ENCODE measurements at places on chromosomes 16 and 17.

GRCh38 chr17:65409381-65409780, 152.1 kb downstream of the AXIN2 start:
- no peak for DNase-seq

DNA sequence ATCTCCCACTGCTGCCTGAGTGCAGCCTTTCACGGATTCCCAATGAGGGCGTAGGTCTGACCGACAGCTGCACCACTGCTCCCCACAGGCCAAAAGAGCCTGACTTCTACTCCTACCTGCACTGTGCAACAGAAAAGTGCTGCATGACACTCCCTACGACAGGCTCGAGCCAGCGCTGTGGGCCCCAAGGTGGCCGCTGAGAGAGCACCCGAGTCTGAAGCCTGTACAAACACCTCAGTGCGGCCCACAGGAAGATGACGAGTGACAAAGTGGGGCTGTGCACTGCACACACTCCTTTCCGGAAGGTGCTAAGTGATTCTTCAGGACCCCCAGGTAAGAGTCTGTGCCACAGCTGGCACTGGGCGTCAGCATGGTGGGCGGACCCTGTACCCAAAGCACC, 41.2 kb downstream of the FANCA start:
- no peak for DNase-seq

- no peak for DNase-seq
Measured at GRCh38 chr17:68273722-68274121, 17.2 kb downstream of the SLC16A6 start.

GRCh38 chr16:52141871-52142270, 405.1 kb downstream of the TOX3 start:
- no peak for DNase-seq

DNA sequence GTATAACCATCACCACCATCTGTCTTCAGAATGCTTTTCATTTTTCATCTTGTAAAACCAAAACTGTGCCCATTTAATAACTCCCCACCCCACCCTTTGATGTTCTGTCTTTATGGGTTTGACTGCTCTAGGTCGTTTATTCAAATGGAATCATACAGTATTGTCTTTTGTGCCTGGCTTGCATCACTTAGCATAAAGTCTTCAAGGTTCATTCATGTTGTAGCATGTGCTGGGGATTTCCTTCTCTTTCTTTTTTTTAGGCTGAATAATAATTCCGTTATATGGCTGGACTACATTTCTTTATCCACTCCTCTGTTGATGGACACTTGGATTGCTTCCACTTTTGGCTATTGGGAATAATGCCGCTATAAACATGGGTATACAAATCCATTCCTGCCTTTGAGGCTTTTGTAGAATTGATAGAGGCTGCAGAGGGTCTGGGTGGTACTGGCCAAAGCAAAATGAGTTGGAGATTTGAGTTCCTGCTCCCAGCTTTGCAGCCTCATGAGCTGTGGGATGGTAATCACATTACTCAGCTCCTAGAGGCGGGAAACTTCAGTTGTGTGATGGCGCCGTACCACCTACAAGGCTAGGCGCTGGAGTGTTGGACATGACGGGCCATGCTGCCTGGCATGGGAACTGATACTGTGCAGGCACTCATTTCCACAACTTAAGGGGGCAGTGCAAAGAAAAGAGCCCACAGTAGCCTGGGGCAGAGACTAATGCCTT, 64.8 kb downstream of the CLEC16A start:
- no peak for DNase-seq

DNA sequence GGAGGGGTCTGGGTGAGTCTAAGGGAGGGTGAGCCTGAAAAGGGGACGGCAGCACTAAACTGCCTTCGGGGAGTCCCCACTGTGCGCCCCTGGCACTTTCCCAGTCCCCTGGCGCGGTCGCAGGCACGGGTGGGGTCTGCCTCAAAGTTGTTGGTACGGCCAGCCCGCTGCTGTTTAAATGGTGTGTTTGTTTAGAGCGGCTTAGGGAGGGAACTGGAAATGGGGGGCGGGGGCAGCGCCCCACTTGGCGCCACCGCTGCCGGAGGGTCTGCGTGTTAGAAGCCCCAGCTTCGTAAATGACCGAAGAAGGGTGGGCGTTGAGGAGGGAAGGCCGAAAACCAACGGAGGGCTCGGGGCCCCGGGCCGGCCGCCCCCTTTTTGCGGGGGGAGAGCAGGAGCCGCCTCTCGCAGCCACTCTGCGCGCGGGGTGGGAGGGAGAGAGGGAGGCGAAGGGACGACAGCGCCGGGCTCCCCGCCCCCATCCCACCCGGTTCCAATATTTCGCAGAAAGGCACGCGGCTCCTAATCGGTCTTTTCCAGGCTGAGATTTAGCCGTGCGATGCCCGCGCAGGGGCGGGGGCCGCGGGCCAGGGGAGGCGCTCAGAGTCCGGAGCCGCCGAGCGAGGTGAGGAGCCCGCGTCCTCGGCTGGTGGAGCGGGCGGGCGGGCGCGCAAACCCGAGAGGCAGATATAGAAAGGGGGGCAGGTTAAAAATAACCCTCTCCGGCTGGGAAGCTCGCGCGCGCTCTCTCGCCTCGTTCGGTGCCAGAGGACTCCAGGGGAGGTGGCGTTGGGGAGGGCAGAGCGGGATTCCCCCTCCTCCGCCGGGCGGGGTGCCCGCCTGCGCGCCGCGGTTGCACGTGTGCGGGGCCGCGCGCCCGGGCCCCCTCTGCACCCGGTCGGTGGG, 54.9 kb downstream of the SREBF1 start:
- DNase-seq = no peak

DNA sequence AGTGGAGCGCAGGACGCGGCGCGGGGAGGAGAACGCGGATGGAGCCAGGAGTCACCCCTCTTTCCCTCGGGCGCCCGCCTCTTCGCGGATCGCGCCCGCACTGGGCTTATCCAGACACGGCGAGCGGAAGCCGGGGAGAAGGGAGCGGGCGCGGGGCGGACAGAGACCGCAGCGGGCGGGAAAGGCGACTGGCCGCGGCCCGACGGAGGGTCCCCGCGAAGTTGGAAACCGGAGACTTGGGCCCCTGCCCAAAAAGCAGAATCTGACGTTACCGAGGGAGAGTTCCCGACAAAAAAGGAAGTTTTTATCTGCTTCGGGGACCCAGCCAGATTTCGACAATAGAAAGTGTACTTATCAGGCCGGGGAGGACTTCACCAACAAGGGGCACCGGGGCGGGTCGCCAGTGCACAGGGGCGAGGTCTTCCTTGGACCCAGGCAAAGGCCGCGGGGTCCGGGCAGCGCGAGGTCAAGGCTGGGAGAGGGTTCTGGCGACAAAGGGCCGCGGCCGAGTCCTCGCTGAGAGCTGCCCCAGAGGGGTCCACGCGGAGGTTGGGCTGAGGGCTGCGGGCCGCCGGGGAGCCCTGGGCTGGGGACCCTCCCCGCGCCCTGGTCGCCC, 519 bp downstream of the ST6GALNAC2 start:
- no peak for DNase-seq

GRCh38 chr16:75217389-75217851, 1.4 kb upstream of the CTRB1 start:
- no peak for DNase-seq

DNA sequence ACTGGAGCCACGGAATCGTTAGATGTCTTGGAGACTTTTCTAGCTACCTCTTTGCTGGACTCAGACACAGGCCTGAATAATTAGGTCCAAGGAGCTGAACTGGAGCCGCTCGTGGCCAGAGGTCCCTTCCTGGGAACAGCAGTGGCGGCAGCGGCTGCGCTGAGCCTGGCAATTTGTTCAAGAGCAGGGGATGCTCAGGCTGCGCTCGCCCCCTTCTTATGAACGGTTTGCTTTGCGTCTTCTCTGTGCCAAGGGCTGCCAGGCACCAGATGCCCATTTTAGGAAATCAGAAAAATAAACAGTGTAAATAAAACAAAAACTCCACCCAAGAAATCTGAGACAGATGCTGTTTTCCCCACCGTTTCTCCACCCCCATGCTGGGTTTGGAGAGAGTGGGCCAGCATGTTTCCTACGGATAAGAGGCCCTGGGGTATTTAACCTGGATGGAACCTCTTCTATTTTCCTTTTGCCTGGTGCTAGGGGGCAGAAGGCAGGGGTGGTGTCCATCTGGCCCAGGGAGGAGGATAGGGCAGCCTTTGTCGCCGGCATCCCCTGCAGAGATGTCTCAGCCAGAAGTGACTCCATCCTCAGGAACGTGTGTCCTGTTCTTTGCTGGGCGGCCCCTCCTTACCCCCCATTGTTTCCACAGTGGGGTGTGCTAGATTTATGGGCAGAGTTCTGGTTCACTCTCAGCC, 163.4 kb downstream of the SEC14L1 start:
- no peak for DNase-seq

- peak; percentile 26 for DNase-seq
Measured at GRCh38 chr17:49880291-49881053, 32.6 kb upstream of the TAC4 start.

- DNase-seq = no peak
Measured at GRCh38 chr17:79612468-79613194, 1.8 kb upstream of the RBFOX3 start.

- no peak for DNase-seq
Measured at GRCh38 chr17:81578038-81578441, 25.9 kb upstream of the FAAP100 start.

- no peak for DNase-seq
Measured at GRCh38 chr17:69170377-69170776, 28.7 kb upstream of the ABCA6 start.

DNA sequence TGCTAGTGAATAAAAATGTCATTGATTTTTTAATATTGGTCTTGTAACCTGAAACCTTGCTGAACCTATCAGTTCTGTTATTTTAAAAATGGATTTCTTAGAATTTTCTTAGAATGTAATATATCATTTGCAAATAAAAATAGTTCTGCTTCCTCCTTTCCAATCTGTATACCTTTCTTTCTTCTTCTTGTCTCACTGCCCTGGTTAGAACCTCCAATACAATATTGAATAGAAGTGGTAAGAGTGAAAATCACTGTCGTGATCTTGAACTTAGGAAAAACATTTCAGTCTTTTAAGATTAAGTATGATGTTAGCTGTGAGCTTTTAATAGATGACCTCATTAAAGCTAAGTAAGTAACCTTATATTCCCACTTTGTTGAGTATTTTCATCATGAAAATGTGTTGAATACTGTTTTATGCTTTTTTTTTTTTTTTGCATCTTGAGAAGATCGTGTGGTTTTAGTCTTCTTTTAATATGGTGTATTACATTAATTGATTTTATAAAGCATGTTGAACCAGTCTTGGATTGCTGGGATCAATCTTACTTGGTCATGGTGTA, 104.8 kb upstream of the NACA2 start:
- no peak for DNase-seq

DNA sequence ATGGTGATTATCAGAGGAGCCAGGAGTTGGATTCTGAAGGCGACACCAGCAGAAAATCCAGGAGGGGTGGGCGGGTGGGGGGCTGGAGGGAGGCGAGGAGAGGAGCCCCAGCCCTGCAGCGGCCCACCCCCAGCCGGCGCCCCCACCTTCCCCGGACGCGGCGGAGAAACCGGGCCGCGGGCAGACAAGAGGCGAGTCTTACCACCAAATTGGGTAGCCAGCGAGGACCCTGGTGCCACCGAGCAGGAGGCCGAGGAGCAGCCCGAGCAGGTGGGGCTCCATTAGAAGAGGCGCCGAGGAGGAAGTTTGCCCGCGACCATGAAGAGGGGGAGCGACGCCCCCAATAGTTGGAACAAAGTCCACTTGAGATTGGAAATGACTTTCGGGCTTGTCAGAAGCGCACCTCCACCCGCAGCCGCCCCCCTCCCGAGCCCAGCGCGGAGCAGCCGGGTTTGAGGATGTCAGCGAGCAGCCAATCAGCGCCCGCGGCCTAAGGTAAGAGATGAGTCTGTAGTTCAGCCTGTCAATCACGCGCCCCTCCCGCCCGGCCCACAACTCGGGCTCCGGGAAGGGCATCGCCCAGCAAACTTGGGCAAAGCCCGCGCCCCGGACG, at the start of gene WNT3:
Gene WNT3 (minus strand): TSS at position 377 of the 613 bp plus-strand sequence. CDS start 95 bp downstream, at position 282.
- DNase-seq = peak; percentile 23

- DNase-seq = no peak
Measured at GRCh38 chr17:1331708-1332107, 52.2 kb downstream of the TRARG1 start.

DNA sequence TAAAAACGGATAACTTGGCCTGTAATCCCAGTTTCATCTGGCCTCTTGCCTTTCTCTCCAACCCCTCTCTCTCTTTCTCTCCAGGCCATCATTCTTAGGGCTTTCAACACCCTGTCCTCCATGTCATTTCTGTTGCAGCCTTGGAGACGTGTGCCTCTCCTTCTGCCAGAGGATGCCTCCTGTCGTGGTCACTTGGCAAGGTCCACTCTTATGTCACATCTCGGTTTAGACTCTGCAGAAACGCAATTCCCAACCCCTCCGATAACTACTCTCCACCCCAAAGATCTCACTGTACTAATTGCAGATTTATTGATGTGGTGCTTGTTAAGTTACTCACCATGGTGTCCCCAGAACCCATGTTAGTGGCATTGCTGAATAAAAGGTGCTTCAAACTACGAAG, 787.3 kb upstream of the RBFOX1 start:
- no peak for DNase-seq

- DNase-seq = no peak
Measured at GRCh38 chr16:68366062-68366461, 55.2 kb downstream of the PRMT7 start.

- no peak for DNase-seq
Measured at GRCh38 chr16:82497139-82497538, 129.6 kb upstream of the CDH13 start.

- DNase-seq = no peak
Measured at GRCh38 chr17:10620823-10621222, 36.3 kb downstream of the MYH3 start.

DNA sequence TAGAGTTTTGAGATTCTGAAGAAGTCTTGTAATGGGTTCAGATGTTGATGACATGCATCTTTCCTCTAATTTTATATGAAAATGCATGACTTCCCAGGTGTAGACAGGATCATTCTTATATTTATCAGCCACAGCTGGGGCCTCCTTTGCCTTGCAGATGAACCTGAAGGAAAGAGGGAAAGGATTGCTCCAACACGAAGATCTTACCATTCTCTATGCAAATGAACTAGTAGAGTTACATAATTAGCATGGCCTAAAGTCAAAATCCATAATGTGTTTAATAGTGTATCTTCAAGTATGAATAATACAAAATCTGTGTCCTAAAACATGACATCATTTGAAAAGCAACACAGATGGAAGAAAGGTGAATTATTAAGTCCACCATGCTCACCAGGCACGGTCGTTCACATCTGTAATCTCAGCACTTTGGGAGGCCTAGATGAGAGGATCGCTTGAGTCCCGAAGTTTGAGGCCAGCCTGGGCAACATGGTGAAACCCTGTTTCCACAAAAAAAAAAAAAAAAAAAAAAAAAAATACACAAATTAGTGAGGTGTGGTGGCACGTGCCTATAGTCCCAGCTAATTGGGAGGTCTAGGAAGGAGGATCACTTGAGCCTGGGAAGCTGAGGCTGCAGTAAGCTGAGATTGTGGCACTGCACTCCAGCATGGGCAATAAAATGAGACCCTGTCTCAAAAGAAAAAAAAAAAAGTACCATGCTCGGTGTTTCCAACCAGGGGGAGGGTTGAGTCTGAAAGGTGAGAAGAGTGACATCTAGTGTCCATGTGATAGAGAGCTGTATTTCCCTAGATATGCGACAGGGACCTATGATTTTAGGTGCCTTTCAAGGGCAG, 6.3 kb downstream of the VWA3A start:
- no peak for DNase-seq

- DNase-seq = peak; percentile 98
Measured at GRCh38 chr17:43483674-43484551, at the start of gene DHX8. Gene DHX8 (plus strand): TSS chr17:43483975. CDS start chr17:43484038, 63 bp downstream.

All from stimulated activated CD4-positive, alpha-beta T cell treated with anti-CD3 and anti-CD28 coated beads, Interleukin-1b, Interleukin-23, amount 100 ng/mL, for 1 hour (primary cell).